ENCODE measurements at places on chromosomes 2 and 18.

DNA sequence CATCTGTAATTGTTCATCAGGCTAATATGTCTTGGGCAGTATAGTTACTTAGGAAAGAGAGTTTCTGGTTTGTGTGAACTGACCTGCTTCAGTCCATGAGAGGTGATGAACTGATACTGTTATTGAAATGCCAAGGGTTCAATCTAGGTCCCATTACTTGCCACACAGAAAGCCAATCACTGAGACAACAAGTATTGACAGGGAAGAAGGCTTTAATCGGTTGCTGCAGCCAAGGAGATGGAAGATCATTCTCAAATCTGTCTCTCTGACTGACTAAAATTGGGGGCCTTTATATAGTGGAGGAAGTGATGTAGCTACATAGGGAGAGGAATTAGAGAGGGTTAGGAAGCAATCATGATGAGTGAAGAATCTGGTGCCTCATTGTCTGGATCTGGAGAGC is 19.9 kb upstream of the FAM98A start:
- DNase-seq = no peak

GRCh38 chr2:230502593-230502992 is 86.6 kb downstream of the SP100 start:
- DNase-seq = no peak

GRCh38 chr2:127428815-127429109 is 10.5 kb downstream of the PROC start:
- no peak for DNase-seq

GRCh38 chr2:233990261-233990798 is 60.2 kb upstream of the SPP2 start:
- no peak for DNase-seq

- DNase-seq = peak; percentile 25
These were observed 222.9 kb downstream of the PTPRM start for GRCh38 chr18:7789856-7790552.

GRCh38 chr2:179017773-179018357 is 32.1 kb downstream of the CCDC141 start:
- DNase-seq = no peak

GRCh38 chr2:231012463-231012862 is 16.5 kb downstream of the SPATA3 start:
- no peak for DNase-seq

DNA sequence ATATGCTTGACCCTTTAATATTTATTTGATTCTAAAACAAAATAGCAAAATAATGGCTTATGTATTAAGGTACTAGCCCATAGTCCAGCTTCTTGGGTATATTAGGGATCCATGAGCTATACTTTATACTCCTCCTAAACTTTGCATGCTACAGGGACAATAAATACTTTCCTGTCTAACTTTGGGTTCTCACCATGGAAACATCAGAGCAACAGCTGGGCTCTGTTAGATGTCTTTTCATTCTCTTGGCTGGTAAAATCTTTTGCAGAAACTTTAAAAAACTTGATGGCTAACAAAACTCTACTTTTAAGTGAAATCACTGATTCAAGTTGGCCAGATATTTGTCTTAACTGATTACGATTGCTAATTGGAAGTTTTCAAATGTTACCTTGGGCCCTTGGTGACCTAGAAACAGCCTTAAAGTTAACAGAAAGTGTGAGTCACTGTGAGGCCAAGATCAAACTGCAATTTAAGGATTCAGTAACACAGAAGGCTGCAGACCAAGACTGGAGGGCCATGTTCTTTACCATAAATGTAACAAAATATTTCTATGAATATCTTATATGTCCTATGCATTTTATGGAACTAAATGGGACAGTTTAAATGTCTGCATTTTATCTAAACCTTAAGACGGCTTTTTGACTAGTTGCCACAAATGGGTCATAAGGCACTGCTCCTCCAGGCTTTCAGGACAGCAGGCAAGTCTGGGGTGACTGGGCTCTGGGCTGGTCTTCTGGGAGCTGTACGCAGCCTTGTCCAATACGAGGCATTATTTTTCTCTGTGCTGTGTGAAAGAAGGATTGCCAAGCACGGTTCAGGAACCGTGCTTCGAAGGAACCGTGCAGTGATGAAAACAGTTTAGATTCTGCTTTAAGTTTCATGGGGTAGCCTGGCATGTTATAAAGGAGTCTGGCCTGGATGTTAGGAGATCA is 188.5 kb downstream of the TPGS2 start:
- DNase-seq = no peak

DNA sequence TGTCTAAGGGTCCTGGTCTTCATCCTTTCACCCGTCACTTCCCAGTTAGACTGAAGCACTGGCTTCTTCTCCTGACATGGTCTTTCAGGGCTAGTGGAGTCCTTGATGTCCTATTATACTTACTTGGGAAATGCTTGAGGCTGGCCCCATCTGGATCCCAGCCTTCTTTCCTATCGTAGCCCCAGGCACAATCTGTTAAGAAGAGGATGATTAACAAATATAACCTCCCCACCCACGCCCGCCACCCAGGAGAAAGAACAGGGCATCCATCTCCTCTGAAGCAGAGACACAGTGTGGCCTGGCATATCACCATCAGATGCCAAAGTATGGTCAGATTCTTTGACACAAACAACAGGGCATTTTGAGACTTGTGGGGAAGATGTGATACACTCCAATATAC is 530.1 kb downstream of the SOX11 start:
- no peak for DNase-seq

- DNase-seq = no peak
These were observed 31.9 kb downstream of the ATP8B1 start for GRCh38 chr18:57771193-57771592.

DNA sequence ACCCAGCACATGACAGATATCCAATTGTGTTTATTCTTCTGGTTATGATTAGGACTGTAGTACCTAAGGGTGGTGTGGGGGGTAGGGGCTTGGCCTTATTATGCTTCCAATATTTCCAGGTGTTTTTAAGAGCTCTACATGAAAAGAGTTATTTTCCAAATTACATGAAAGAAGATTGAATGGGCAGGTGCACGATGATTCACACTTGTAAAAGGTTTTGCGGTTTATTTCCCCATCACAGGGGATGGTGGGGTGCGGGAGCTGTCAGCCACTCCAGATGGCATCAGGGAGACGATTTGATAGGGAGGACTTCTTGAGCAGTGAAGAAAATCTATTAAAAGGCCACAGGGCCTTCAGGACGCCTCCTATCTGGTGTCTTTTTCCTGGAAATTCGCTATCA is 15.1 kb upstream of the CCBE1 start:
- no peak for DNase-seq

DNA sequence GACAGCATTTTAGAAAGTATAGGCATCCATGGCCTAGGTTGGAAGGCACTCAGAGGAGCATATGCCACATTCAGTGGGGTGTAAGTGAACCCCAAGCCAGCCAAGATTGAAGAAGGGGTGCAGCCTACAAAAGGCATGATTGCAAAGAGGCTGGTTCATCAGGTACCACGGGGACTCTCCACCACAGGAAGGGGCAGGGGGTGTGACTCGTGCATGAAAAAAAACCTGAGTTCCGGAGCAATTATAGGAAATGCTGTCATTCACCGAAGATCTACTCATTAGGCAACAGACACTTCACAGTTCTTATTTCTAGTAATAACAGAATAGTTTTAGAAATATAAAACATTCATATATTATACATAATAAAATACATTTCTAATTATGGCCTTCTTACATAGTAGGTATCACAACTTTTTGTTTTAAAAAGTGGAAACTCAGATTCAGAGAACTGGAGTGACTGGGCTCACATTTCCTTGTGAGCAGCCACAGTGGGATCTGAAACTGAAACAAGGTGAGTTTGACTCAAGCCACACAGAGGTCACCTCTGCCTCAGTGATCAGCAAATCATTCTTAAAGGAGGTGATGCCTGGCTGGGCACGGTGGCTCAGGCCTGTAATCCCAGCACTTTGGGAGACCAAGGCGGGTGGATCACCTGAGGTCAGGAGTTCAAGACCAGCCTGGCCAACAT is 188.4 kb upstream of the GYPC start:
- no peak for DNase-seq

- DNase-seq = peak; percentile 70
These were observed 201.2 kb downstream of the CBLN2 start for GRCh38 chr18:72342933-72343332.

DNA sequence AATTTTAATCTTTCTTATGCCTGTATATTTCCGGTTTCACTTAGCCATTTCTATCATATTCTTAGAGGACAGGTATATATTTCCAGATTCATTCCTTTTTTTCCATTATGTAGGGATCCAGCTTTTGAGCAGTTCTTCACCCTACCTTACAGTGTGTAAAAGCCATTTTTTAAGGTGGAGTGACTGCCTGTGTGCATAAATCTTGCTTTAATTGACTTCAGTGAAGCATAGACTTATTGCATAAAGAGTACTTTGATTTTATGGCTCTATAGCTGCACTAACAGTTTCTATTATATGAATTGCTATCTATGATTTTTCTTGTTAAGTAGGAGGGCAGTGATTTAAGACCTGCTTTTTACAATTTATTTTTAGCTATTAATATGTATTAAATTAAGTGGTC is 132.6 kb downstream of the NYAP2 start:
- no peak for DNase-seq

GRCh38 chr2:138418453-138418852 is 83.1 kb upstream of the SPOPL start:
- DNase-seq = no peak

- no peak for DNase-seq
These were observed 375.1 kb upstream of the ID2 start for GRCh38 chr2:8306530-8307351.

DNA sequence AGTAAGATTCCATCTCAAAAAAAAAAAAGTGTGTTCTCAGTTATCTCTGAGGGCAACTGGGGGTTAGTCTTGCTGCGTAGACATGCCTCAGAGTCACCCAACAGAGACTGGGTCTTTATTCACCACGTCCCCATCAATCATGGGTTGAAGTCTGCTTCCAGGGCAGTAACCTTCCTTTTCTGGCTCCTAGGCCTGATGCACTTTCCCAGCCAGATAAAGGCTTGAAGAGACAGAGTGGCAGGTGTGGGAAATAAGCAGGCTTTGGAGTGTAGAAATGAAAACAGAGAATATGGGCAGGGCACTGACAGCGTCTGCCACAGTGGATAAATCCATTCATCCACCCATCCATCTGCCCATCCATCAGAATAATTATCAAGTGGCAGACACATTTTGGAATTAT is 134.1 kb upstream of the LGALSL start:
- no peak for DNase-seq

GRCh38 chr2:65539633-65540032 is 107.2 kb upstream of the SPRED2 start:
- DNase-seq = no peak

- no peak for DNase-seq
These were observed 317.4 kb downstream of the EN1 start for GRCh38 chr2:118529908-118530599.

- peak; percentile 46 for DNase-seq
These were observed 60.1 kb upstream of the GLI2 start for GRCh38 chr2:120675460-120676130.

DNA sequence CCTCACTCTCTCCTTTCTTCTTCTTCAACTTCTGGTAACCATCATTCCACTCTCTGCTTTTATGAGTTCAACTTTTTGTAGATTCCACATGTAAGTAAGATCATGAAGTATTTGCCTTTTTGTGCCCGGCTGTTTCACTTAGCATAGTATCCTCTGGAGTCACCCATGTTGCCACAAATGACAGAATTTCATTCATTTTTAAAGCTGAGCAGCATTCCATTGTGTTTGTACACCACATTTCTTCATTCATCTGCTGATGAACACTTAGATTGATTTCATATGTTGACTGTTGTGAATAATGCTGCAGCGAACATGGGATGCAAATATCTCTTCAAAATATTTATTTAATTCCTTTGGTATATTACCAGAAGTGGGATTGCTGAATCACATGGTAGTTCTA is 133.6 kb upstream of the ERBB4 start:
- peak; percentile 72 for DNase-seq

GRCh38 chr2:218307415-218308090 is 15.2 kb upstream of the TMBIM1 start:
- DNase-seq = no peak

DNA sequence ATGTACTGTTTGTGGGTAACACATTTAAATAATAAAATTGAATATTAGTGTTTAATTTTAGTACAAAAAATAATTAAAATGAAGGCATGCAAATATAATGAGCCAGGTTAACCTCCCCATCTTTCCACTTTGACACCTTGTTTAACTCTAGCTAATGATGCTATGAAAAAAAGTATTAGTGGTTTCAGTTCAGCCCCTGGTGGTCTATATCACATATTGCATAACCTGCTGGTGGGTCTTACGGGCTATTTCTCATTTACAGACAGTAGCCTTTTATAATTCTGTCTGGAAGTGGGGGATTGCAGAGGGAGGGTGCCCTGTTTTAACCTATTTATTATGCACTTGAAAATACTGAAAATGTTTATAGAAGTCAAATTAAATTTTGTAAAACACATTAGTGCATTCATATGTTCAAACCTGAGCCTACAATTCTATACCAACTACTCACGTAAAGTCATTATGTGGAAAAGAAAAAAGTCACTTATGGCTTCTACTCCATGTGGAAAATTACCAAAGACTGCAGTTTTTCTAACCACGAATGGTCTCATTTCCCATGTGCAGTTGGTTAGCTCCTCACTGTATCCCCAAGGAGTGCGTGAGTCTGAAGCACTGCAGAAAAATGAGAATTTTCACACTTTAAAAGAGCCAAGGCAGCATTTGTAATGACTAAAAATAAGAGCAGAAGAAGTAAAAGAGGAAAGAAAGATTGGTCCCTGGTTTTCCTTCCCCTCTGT is 381.0 kb downstream of the MTX2 start:
- DNase-seq = no peak

DNA sequence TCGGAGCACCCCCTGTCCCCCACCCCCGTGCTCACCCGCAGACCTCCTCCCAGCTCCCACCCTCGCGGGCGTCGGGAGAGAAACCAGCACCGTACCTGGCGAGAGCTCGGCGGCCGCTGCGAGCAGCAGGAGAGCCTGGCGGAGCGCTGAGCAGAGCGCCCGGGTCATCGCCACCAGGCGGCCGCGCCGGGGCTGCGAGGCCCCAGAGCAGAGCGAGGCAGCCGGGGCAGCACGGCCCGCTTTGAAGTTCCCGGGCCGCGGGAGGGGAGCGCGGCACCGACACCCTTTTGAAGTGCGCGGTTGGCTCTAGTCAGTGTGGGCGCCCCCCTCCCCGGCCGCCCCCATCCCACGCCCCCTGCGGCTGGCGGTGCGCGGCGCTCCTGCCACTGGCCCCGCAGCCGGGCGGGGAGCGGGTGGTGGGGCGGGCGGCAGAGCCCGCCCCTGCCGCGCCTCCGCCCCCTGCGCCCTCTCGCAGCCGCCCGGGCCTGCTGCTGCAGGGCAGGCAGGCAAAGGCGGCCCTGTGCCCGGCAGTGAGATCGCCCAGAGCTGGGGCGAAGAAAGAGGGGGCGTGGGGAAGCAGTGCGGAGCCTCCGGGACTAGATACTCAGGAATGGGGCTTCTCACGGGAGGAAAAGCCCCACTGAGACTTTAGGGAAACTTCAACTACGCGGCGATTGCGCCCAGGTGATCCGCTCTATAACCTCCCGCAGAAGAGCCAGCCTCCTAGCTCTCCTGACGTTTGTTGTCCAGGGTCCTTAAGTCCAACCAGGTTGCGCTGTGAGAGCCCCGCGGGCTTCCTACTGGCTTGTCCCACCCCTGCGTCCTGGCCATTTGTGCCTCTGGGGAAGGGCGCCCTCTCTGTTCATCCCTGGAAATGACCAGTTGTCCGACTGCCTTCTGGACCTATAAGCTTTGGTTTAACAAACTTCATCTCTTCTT is at the start of gene ACVR1C:
ACVR1C (minus strand) TSS at position 388 of the 939 bp plus-strand sequence; CDS start at position 168, 220 bp downstream.
- DNase-seq = peak; percentile 43
